ENCODE measurements at places on chromosomes 4 and X.

DNA sequence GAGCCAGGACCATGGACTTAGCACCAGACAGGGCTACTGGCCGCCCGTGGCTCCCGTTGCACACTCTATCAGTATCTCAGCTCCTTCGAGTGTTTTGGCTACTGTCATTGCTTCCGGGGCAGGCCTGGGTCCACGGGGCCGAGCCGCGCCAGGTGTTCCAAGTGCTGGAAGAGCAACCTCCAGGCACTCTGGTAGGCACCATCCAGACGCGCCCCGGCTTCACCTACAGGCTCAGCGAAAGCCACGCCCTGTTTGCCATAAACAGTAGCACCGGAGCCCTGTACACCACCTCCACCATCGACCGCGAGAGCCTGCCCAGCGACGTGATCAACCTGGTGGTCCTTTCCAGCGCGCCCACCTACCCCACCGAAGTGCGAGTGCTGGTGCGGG, 1.6 kb downstream of the FAT4 start:
- no peak for DNase-seq

GRCh38 chr4:184514121-184514988, 40.0 kb upstream of the IRF2 start:
- DNase-seq, result no peak

DNA sequence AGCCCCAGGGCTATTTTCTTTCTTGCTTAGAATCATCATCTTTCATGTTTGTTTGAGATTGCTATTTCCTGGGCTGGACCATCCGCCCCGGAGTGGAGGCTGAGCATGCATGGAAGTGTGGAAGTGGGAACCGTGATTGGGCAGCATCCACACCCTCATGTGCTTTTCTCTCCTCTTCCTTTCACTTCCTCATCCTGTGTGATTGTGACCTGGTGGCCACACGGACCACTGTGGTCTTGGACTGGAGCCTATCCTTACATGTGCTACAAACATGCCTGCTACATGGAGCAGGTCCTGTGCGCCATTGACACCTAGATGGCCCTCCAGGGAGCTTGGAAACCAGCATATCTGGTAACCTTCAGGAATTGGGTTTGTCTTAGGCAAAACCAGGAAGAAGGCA, 175.9 kb upstream of the LCORL start:
- no peak for DNase-seq

- DNase-seq, result no peak
Measured at GRCh38 chr4:154741131-154741665, 2.6 kb upstream of the LRAT start.

GRCh38 chr4:164892018-164892417, 15.0 kb downstream of the APELA start:
- no peak for DNase-seq

- DNase-seq, result no peak
Measured at GRCh38 chr4:150251752-150252190, 173.5 kb downstream of the DCLK2 start.

DNA sequence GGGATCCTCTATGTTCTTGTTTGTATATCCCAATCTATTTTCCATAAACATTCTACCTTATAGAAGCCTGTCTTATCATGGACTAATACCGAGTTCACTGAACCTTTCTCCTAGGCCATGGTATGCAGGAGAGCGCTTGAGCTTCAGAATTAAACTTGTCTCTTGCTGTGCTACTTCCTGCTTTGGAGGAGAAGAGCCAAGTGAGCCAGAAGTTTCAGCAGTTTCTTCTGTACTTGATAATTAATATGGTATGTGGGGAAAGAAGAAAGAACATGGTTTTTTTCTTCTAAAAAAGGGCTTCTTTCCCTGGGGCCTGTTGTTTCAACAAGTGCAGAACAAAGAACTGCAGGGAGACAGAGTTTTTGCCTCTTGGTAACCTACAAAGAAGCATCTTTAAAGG, 172.8 kb downstream of the ATG4A start:
- no peak for DNase-seq

DNA sequence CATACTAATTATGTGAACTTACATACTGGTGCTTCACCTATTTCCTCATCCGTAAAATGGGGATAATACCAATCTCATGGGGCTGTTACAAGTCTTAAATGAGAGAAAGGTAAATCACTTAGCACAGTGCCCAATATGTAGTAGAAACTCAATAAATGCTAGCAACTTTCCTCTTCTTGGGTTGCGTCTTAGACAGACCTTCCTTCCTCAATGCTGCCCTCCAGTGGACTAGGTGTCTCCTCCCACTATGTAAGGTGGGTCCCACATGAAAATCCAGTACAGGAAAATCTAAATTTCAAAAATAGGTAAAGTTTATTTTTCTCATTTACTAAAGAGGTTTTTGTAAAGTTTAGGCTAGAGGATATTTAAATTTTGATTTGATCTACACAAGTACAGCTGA, 20.6 kb downstream of the ZDHHC9 start:
- DNase-seq, result no peak

GRCh38 chr4:168766604-168767316, 243.3 kb downstream of the CBR4 start:
- DNase-seq, result no peak

DNA sequence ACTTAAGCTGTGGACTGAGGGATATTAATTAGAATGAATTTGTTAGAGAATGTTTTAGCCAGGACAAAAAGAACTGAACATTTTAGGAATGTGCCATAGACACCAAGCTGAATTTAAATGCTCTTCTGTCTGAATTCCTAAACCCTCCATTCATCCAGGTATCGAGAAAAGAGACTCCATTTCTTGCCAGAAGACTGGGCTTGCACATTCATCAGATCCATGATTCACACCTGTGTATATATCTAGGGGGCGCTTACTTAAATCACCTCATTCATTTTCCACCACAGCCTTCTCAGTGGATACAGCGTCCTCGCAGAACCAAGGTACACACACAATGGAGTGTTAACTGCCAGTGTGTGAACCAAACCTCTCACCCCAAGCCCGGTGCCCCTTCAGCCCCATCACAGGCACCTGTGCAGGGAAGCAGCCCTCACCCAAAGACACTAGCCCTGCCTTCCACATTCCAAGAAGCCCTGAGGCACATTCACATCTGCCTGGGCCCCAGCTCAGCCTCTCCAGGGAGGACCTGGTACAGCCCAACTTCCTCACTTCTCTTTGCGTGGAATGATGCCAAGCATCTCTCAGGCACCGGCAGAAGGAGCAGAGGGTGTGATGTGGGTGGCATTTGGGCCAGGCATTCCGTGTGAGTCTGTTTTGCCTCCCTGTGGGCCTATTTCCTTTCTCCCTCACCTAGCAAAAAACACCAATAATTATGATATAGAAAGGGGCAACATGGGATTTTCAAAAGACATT, 35.6 kb upstream of the C1QTNF7 start:
- no peak for DNase-seq

Measured in activated CD8-positive, alpha-beta memory T cell treated with anti-CD3 and anti-CD28 coated beads for 4 hours (primary cell).